ENCODE measurements at places on chromosomes 2 and 18.

DNA sequence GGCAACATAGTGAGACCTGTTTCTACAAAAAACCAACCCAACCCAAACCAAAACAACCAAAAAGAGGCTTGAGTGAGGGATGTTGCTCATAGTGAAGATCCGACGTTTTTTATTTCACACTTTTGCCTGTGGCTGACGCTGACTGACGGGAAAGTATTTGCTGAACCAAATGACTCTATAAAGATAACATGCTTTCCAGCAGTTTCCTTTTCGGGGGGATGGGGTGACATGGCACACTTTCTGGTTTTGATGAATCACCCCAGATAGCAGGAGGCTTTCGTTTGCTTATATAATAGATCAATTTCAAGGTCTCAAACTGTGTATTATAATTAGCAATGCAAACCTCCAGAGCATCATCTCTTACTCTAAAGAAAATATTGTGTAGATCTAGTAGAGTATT lies 150.8 kb downstream of the AQP4 start:
- DNase-seq = no peak

DNA sequence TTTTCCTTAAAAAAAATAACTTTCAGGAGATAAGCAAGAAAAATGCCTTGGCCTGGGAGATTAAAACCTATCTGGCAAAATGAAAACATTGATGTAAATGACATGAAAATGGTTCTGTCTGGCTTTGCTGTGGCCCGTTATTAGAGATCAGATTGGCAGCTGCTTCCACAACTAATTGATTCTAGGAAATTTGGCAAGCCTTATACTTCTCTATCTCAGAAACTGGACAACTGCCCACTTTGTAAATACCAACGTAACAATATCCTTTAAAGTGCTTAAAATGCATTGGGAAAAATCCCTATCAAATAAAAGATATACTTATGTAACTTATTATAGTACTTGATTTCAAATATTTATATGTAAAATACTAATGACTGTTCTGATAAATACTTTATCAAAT lies 14.2 kb upstream of the SKA1 start:
- DNase-seq = no peak

DNA sequence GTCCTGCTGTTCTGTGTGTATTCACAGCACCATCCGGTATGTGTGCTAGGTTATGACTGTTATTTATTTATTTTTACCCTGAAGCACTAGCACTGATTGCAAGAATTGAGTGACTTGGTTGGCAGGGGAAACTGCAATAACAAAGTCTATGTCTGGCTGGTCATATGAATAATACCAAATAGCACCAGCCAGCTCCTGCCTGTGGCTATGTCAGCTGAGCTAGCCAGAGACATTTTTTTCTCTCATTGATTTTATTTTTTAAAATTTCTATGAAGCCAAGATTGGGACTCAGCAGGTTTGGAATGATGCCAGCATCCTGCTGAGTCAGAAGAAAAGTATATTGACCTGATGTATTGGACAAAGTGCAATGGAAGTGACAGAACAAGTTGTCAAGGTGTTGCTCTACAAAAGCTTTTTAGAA lies 188.5 kb upstream of the CDH2 start:
- no peak for DNase-seq

- DNase-seq = no peak
These were observed 30.3 kb downstream of the SULT1C4 start for GRCh38 chr2:108407864-108408729.

GRCh38 chr2:95207111-95207961 lies at the start of gene ZNF892:
TSS of gene ZNF892 (plus strand) at chr2:95207521. CDS start at chr2:95207816, 295 bp downstream.
- DNase-seq = peak; percentile 96

- DNase-seq = no peak
These were observed 49.9 kb downstream of the UGP2 start for GRCh38 chr2:63891488-63892030.

- no peak for DNase-seq
These were observed 59.1 kb upstream of the MCFD2 start for GRCh38 chr2:46974659-46975058.

- no peak for DNase-seq
These were observed 125.4 kb downstream of the CTIF start for GRCh38 chr18:48663931-48664847.

DNA sequence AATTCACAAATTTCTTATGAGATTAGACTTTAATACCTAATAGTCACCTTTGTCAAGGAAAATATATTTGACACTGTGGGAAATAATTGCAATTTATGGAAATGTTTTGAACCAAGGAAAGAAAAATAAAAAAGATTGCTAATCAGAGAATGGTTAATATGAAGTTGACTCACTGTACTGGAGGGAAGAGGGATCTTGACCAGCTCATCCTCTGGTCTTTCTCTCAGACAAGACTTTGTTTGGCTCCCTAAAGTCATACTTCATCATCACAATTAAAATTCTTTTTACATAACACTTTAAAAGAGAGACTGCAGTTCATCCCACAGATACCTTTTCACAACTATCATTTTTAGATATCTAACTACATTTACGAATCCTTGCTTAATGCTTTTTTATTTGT lies 538.5 kb upstream of the ZEB2 start:
- no peak for DNase-seq

DNA sequence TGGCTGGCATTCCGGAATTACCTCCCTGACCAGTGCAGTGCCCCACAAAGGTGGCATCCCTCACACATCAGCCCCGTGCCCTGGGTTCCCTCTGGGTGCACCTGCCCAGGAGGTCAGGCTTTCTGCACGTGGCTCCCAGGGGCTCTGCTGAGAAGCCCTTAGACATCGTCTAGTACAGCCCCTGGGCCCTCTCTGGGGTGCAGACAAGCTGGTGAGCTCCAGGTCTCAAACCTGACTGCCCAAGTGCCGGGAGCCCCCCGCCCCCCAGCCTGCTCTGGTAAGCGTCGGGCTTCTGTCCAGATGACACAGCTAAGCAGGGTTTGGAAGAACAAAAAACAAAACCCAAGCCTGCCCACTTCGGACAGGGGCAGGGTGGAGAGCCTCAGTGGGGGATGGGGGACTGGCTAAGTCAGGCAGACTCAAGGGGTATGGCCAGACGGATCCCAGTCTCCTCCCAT lies 20.2 kb downstream of the TWIST2 start:
- no peak for DNase-seq

GRCh38 chr18:52936931-52937330 lies 596.9 kb downstream of the DCC start:
- no peak for DNase-seq

DNA sequence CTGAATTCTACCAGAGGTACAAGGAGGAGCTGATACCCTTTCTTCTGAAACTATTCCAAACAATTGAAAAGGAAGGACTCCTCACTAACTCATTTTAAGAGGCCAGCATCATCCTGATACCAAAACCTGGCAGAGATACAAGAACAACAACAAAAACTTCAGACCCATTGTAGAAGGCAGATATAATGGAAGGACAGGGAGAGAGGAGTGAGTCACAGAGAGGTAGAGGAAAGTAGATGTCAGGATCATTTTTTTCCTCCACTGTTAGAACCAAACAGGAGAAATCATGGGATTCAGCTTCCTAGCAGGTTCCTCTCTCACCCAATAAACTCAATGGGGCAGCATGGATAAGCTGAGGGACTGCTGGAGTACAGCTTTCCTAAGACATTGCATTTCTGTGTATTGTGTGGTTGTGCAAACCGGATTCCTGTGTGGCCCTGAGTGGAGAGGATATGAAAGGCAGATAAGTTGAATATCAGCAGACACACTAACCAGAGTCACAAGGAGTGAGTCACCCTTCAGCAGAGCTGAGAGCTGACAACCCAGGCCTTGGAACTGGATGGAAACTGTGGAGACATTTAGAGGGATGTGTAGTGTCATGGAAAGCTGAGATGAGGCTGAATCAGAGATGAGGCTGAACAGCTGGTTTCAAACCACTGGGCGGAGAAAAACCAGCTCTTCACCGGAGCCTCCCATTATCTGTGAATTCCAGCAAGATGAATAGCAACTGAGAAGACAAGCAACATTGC lies 60.9 kb upstream of the MMADHC start:
- peak; percentile 35 for DNase-seq

- no peak for DNase-seq
These were observed 47.3 kb downstream of the MAP3K20 start for GRCh38 chr2:173122936-173123335.

DNA sequence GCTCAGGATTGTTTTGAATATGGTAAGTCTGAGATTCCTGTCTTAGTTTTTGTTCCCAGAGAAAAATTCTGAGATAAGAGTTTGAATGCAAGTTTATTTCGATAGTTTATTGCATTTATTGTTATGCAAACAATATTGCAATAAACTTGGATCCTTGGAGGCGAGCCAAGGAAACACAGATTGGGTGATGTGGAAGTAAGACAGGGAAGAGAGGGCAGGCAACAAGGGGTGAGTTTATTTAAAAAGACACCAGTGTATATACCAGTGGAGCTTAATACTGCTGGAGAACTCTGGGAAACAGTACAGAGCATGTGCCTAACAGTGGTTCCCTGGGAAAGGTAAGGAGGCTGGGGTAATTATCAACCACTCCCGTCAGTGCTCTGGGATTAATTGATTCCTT lies 87.5 kb upstream of the NEDD4L start:
- DNase-seq = no peak

GRCh38 chr2:181332044-181332605 lies 125.1 kb upstream of the ITGA4 start:
- DNase-seq = no peak

DNA sequence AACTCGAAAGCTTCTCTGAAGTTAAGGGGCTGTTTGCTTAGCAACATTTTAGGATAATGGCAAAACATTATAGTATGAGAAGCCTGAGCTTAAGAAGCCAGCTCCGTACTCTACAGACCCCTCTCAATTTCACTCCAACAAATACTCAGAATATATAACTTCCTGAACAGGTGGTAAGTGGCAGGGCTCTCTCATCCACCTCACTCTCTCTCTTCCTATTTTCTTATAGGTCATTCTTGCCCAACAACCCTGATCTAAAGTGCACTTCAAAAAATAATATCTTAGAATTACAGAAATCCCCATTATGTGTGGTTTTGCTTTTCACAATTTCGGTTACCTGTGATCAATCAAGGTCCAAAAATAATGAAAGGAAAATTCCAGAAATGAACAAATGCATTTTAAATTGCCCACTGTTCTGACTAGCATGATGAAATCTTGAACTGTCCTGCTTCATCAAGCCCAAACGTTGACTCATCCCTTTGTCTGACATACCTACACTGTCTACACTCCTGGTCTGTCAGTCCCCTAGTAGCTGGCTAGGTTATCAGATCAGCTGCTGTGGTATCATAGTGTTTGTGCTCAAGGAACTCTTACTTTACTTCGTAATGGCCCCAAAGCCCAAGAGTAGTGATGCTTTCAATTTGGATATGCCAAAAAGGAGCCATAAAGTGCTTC lies 122.8 kb upstream of the COL5A2 start:
- no peak for DNase-seq

DNA sequence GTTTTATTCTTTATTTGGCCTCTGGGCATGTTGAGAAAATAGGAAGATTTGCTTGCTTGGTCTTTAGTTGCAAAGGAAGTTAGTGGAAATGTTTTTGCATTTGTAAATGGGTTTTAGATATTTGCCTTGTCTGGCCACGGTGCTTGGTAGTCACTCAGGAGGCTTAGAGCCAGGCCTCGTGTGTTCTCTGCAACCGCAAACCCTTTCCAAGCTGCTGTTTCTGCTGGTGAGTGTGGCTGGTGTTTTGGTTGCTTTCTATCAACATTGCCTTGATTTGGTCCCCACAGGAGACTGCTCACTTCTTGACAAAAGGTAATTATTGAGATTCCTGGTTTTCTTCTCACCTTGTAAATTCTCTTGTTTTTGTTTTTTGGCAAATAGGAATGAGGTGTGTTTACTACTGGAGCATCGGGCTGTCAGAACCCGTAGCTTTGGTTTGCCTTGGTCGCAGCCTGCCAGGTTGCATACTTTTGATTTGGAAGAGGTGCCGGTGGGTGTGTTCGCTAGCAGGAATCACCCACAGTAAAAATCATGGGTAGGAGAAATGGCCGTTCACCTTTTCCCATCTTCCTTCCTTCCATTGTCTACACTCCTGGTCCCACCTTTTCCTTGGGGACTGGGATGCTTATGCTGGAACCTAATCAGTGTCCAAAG lies 15.8 kb downstream of the ASAP2 start:
- no peak for DNase-seq

- no peak for DNase-seq
These were observed 22.9 kb downstream of the COLEC12 start for GRCh38 chr18:477565-477964.

DNA sequence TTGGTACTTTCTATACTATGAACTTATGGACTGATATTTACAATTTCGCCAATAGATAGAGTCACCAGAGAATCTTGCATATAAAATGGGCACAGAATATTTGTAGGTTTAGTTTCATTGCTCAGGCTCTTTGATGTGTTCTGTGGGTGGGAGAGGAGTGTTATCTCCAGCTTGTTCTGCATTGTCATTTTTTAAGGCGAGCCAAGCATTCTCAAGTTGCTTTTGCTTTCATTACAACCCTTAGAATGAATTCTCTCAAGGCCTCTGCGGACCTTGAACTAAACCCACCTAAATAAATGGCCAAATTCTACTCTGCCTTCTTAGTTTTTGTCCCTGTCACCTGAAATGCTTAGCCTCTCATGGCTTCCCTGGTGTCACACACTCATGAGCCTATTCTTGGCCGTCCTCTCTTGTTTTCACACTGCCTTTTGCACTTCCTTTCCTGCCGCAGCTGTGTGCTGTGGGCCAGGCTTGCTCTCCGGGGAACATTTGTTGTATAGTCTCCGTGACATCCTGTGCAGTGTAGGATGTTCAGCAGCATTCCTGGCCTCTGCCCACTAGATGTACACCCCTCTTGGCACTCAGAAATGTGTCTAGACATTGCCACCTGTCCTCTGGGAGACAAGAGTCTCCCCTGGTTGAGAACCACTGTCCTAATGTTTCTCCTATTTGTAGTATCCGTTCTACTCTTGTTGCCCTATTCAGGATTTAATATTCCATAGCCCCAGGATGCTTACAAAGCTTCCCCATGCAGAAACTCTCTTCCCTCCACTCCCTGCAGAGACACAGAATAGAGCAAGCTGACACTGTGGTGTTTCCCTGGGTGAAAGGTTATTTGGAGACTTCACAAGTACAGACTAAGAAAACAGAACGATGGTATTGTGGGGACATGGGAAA lies 255.6 kb downstream of the PTPRM start:
- DNase-seq = no peak

GRCh38 chr2:69145204-69145603 lies 132.2 kb downstream of the ANTXR1 start:
- DNase-seq = no peak

- DNase-seq = no peak
These were observed 684.6 kb upstream of the ID2 start for GRCh38 chr2:7997279-7997678.

GRCh38 chr18:9712611-9713010 lies 4.5 kb downstream of the RAB31 start:
- DNase-seq = no peak
